NCI-H82 (cell line): ENCODE measurements at places on chromosomes 7 and 10.

GRCh38 chr10:75911426-75911825 is 480.0 kb downstream of the LRMDA start:
- DNase-seq, result no peak

- DNase-seq, result peak; percentile 16
Observed at GRCh38 chr10:29895456-29895855, 163.9 kb downstream of the JCAD start.

- no peak for DNase-seq
Observed at GRCh38 chr10:86857128-86857721, 100.2 kb downstream of the MMRN2 start.

- DNase-seq, result no peak
Observed at GRCh38 chr7:101608772-101609713, 20.1 kb downstream of the MYL10 start.

- no peak for DNase-seq
Observed at GRCh38 chr7:55024776-55025175, 6.0 kb downstream of the EGFR start.

- DNase-seq, result no peak
Observed at GRCh38 chr7:116859323-116859722, 3.1 kb upstream of the CAPZA2 start.

DNA sequence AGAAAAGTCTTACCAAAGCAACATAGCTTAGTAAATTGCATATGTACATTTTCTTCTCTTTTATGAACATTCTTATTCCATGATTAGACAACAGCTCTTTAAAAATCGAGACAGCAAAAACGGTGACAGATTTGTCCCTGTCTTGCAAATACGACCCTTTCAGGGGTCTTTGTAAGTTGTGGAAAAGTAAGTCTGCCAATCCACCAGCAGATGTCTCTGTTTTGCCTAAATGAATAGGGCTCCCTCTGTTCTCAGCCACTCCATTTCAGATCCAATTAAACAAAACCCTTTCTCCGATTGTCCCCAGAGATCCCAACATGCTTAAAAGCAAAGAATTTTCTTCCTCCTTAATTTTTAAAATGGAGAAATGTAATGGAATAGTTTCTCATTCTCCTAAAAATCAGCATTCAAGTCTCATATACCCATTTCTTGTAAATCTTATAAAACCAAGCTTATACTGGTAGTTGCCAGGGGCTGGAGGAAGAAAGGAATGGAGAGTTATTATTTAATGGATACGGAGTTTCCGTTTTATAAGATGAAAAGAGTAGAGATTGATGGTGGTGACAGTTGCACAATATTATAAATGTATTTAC is 61.0 kb upstream of the NFE2L3 start:
- DNase-seq, result peak; percentile 93

- DNase-seq, result no peak
Observed at GRCh38 chr7:102146122-102146521, 140.5 kb upstream of the SH2B2 start.

- no peak for DNase-seq
Observed at GRCh38 chr7:86958380-86958779, 101.1 kb downstream of the ELAPOR2 start.

- DNase-seq, result no peak
Observed at GRCh38 chr10:49001870-49002672, 62.4 kb upstream of the LRRC18 start.

DNA sequence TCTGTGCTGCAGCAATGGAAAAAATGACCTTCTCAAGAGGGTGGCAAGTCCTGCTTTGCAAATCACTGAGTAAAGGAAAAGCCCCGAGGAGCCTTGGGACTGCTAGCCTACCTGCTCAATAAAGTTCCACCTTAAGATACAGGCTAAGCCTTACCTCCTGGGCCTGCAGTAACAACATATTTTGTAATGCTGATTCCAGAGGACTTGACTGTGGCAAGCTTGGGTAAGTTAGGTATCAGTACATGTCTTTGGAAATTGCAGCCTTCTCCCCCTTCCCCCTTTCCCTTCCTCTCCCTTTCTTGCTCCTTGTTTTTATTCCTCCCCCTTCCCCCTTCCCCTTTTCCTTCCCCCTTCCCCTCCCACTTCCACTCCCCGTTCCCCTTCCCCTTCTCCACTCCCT is 126.2 kb downstream of the SORCS3 start:
- no peak for DNase-seq

DNA sequence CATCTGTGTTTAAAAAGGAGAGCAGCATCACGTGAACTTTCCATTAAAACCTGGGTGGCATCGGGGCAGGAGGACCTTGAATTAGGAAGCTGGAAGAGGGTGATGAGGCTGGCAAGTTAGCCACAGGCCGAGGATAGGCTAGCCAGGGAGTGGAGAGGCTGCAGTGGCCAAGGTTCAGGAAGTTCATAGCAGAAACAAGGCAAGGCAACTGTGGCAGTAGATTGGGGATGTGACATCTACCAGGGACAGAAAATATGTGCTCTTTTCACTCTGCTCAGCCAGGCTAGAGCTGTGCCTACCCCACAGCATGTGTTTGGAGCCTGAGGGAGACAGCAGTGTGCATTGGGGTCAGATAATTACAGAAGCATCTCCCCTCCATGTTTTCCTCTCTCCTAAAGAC is 2.2 kb upstream of the INPP5F start:
- peak; percentile 49 for DNase-seq

- peak; percentile 61 for DNase-seq
Observed at GRCh38 chr10:91883549-91884444, 25.5 kb downstream of the FGFBP3 start.

GRCh38 chr7:23472046-23472445 is 1.8 kb upstream of the IGF2BP3 start:
- peak; percentile 31 for DNase-seq

DNA sequence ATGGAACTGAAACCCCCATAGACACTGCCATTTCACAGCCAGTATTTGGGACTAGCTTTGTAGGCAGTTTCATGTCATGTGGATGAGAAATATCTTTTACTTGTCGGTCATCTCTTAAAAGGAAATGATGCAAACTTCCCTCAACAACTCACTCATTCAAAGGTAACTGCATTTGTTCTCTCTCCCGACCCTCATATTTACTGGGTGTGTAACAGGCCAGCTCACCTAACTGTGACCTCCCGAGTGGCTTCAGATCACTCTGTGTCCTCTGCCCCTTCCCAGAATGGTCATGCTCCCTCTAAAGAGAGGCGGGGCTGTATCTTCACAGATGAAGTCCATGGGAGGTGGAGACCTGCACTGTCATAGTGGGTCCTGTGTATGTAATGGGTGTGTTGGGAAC is 14.7 kb downstream of the LRRC18 start:
- no peak for DNase-seq

GRCh38 chr10:67506083-67506756 is 189.8 kb downstream of the CTNNA3 start:
- DNase-seq, result no peak

DNA sequence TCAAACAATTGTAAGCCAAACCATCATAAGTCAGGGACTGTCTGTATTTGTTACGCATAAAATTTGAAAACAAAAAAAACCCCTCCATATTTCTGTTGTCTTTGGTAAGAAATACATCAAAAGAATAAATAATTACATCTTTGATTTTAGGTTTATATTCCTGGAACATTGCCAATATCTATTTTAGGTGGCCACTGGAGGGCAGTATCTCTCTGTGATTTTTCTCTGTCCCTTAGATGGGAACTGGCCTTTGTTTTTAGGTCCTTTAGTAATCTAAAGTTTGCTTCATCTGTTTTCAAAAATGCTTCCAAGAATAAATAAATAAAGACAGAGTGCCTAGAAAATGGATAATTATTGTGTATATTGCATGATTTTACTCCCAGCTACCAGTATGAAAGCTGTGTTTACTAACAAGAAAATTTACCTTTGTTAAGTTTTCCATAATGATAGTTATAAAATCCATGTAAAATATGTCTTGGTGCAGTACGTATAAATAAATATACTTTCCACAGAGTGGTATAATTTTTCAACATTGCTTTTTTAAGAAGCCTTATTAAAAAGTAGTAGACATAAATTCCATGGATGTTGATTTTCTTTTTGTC is 64.2 kb downstream of the PHYHIPL start:
- peak; percentile 51 for DNase-seq

DNA sequence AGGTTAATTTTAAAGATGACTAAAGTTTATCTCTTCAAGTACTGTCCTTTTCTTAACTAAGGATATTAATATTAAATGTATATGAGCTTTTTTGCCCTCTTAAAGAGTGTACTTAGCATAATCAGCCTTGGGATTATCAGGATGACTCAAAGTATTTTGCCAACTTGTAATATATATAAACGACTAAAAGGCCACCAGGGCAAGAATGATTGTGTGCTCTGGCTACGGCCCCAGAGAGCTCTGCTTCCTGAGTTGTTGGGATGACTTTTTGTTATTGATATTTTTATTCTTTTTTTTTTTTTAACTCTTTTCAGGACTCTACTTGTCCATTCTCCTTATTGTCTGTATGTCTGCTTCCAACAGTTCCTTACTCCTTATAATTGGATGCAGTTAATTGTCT is 14.8 kb upstream of the CHRM2 start:
- no peak for DNase-seq

- peak; percentile 71 for DNase-seq
Observed at GRCh38 chr10:59387951-59388670, 25.8 kb upstream of the FAM13C start.

- no peak for DNase-seq
Observed at GRCh38 chr10:33233221-33233620, 101.2 kb downstream of the NRP1 start.

DNA sequence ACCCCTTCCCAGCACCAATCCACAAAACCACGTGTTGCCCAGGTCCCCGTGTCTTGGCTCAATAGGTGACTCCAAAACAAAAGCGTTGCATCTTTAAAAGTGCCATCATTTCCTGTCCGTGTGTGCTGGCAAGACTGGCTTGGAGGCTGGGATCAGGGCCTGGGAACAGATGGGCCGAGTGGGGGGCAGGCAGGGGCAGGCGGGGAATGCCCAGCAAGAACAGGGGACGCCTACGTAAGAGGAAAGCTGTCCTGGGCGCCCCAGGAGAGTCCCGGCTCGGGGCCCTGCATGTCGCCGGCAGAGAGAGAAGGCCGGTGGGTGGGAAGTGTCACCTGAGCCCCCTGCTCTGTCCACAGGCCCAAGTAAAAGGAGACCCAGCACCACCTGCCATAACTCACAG is 86.5 kb downstream of the PAXIP1 start:
- no peak for DNase-seq

- no peak for DNase-seq
Observed at GRCh38 chr7:148850564-148850963, 33.5 kb downstream of the EZH2 start.

DNA sequence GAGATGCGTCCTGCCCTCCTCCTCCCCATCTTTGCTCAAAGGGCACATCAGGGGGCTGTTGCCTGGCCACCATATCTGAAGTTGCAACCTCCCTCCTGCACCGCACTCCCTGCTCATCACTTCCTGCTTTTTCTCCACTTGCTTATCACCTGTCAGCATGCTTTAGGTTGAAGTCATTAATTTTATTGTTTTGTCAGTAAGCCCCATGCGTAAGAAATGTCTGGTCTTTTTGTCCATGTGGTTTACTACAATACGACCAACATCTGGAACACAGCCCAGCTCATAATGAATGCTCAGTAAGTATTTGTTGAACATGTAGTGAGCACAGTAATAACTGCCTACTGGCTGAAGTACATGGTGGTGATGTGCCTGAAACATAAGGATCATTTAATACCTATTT is 71.6 kb upstream of the GJD4 start:
- no peak for DNase-seq

DNA sequence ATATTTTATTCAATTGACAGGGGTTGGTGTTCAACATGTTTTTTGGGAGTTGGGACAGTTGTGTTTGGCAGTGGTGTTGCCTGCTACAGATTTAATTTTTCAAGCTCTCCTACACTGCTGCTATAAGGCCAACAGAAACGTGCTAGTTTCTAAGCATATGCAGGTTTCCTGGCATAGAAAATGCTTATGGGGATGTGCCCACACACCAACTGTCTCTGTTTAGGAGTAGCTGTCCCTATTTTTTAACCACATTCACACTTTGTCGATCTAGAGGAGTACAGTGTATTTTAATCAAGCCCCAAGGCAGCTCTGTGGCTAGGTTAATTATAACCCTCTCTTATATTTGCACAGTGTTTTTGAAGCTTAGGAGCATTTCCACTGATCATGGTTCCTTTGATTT is 28.6 kb downstream of the TMEM178B start:
- no peak for DNase-seq

DNA sequence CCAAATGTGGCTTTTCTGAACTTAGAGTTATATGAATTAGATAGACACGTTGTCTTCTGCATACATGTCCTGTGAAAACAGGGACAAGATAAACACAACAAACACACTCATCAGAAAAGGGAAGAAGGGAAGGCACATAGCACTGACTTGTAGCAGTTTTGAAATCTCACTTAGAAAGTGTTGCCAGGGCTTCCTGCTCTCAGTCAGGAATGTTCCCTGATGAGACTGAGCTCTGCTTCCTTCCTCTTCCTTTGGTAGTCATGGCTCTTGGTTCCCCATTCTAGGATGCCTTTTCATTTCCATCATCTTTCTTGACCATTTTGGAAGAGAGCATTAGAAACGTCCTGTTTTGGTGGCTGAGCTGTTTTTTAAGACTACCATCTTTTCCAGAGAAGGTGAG is 233.8 kb upstream of the LYZL1 start:
- DNase-seq, result no peak

DNA sequence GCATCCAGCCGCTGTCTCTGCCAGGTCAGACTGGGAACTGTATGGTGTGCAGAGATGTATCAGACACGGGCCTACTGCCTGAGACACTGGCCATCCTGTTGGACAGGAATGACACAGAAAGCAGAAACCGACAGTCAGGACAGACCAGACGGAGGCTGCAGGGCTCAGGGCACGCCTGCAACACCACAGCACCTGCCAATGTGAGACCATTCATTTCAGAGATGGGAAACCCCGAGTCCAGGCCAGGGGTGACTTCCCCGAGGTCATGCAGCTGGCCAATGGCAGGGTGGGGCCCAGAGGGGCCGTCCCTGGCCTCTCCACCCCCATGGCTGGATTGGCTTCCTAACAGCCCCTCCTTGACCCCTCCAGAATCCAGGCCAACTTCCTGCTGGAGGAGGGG is 34.7 kb downstream of the GRID1 start:
- DNase-seq, result no peak

DNA sequence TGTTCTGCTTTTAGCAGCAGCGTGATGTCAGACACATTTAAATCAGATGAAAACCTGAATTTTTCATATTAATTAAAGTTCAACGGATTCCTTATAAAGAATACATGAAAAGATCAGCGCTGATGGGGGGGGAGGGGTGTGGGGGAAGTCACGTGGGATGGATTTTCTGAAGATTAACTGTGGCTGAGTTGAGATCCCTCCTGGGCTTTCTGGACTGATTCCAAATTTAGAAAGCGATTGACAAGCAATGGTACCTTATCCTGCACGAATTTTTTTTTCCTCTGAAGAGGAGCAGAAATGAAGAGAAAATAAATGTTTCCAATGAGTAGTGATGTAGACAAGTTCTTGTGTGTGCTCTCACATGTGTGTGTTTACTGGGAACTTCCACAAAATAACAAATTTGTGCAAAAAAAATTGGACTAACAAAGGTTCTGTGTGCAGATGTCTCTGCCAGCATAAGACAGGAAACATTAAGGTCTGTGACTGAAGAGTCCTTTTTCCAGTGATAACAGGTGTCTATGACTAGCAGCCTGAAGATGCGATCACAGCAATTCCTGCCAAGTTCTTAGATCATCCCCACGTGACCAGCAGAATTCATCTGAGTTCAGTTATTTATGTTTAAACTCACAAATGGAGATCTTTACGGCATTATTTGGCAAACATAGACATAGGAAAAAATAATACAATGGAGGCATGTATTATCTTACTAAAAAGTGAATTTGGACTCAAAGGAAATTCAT is 585.2 kb upstream of the CELF2 start:
- DNase-seq, result peak; percentile 86

GRCh38 chr10:18229826-18230225 is 89.6 kb downstream of the CACNB2 start:
- DNase-seq, result no peak
